ENCODE measurements at places on chromosomes 2 and 18.

DNA sequence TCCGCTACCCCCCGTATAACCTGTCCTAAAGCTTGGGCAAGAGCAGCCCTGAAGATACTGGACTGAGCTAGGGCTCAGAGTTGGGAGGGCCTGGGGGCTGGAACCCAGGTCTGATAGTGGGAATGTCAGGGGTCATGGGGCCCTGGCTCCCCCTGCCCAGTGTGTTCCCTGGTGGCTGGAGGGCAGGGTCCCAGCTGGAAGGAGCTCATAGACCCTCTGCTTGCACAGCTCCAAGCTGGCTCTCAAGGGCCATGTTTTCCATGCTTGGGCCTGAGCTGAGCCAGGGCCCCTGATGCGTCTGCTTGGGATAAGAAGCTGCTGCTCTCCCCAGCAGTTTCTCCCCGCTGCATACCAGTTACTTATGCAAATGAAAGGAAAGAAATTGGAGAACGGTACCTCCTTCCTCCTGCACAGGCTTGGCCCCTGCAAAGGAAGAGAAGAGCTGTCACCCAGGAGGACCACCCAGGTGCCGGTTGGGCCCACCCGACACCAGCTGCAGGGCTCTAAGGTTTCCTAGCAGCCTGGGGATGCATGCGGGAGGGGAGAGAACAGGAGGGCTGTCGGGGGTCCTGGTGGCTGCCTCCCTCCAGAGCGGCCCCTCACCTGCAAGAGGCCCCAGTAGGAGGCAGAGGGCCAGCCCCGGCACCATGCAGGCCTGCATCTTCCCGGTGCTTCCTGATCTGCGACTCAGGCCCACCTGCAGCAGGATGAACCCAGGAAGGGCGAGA lies 628 bp downstream of the OTOS start:
- no peak for DNase-seq

DNA sequence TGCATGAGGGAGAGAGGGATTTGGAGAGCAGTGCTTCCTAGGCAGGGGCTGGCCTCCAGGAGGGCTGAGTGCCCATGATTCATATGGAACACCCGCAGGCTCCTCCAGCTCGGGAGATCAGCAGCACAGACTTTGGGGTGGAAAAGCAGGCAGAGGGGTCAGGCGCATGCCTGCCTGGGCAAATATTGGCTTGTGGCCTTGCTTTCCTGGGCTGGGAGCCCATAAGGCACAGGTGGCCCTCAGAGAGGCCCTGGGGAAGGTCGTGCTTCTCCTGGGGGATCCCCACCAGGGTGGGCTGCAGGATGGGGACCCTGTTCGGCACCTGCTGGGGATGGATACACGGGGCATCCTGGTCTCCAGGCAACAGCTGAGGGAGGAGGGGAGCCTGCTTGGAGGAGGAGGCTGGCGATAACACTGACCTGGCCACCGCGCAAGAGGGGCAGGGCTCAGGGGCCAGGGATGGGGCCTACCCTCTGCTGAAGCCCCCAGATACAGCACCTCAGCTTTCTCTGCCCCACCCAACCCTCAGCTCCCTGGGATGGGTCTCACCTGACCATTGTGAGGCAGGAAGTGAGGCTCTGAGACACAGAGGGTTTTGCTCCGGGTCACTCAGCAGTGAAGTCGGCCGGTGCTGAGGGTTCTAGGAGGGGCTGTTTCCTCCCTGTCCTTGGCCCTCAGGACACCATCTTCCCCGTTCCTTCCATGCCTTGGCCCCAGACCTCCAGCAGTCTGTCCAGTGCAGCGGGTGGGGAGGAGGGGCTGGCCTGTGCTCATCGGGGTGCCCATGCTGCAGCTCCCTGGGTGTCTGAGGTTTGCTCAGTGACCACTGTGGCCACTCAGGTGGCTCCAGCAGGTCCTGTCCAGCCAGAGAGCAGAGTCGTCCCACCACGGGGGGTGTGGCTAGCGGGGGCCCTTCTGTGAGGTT lies 12.0 kb downstream of the AQP12A start:
- no peak for DNase-seq

- DNase-seq: no peak
These were observed 73.0 kb downstream of the FSIP2 start for GRCh38 chr2:185811580-185811979.

DNA sequence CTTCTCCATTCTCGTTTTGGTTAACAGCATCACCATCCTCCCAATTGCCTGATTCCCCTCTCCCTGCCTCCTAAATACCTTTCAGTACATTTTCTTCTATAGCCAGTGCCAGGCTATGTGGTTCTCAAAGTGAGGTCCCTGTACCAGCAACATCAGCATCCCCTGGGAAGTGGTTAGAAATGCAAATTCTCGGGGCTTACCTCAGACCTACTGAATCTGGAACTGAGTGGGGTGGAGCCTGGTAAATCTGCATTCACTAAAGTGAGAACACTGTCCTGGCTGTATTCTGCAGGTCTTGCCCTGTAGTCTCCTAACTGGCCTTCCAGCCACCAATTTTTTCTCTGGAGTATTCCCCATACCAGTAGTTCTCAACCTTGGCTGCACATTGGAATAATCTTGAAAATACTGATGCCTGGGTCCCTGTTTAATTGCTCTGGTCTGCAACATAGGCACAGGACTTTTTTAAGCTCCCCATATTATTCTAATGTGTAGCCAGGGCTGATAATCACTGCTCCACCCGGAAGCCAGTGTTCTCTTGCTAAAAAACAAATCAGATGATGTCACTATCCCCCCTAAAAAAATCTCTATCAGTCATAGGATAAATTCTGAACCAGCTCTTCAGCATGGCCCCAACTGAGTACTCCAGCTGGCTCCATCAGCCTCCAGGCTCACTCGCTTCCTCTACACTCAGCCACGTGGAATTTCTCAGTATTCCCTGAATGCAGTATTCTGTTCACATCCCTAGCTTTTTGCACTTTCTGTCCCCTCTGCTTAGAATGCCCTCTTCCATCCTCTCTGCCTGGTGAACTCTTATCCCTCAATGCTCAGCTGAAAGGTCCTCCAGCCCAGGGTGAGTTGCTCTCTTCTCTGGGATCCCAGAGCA lies 98.4 kb downstream of the CDK15 start:
- no peak for DNase-seq

GRCh38 chr2:75728614-75729419 lies 18.1 kb upstream of the GCFC2 start:
- DNase-seq: no peak

- DNase-seq: no peak
These were observed 821.2 kb upstream of the ID2 start for GRCh38 chr2:7860693-7861092.

DNA sequence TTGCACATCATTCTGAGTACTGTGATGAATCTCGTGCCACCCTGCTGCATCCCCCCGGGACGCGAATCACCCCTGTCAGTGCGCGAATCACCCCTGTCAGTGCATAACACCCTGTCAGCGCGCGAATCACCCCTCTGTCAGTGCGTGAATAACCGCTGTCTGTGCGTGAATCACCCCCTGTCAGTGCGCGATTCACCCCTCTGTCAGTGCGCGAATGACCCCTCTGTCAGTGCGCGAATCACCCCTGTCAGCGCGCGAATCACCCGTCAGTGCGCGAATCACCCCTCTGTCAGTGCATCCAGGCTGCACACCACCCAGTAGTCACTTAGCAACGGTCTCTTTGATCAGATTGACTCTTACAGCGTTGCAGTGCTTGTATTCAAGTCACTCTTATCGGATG lies 134.4 kb upstream of the TPO start:
- no peak for DNase-seq

DNA sequence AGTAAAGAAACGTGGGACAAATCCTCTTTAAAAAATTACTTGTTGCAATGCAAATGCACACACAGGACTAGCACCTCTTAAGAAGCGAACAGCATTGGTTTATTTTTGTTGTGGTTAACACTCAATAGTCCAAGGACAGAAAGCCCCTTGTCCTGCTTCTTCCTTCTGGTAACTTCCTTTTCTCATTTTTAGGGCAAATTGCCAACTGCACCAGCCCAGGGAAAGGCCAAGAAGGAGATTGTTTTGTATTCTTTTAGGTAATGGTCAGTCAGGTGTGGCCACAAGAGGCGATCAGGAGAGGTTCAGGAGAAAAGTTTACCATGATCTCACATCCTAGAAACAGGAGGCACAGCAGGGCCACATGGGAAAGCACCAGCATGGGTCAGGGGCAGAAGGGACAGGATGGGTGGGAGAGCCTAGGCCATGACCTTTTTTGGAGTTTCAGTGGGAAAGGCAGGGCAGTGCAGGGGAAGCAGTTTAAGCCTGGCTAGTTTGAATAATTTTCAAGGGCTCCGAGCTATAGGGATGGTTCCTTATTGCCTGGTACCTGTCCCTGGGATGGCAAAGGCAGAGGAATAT lies 73.0 kb downstream of the CHRNA1 start:
- DNase-seq: no peak
